A549 (cell line): ENCODE measurements at places on chromosomes 3 and 15. TPM values are rescaled to one million over a fixed set of nuclear protein-coding genes. Genes with fewer than 3 reads are reported as not detected.
A peak's percentile ranks its signal among the peaks of the same experiment; 100 is the strongest.

PRR20G gene
- polyA plus RNA-seq: not detected in 3 replicates

DNA sequence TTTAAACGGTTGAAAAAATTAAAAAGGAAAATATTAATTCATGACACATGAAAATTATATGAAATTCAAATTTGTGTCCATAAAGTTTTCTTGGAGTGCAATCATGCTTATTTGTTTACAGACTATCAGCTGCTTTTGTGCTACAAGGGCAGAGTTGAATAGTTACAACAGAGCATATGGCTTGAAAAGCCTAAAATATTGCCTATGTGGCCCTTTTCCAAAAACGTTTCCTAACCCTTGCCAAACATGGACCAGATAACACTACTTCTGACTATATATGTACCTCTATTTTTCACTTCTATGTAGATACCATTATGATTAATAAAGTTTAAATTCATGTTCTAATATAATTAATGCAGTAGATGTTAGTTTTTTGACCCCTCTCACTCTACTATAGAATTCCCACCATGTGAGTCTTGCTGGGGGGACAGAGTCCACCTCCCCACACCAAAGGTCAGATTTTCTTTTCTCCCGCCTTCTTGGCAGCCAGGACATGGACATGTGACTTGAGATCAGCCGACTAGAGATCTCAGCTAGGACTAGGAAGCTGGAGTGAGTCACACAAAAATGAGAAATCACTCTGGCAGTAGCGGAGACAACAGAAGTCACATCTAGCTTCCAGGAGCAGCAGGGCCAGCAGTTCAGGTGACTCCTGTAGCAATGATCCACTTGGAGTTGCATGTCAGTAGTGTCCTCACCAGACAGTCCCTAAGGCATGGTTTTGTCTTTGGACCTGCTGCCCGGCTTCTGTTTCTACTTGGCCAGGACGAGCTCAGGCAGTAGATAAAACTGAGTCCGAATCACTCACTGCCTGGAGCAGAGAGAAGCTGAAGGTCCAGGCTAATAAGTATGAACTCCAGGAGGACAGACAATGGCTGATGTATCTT is 22.4 kb downstream of the CIAO2A start:
- peak; percentile 60 for DNase-seq

DNA sequence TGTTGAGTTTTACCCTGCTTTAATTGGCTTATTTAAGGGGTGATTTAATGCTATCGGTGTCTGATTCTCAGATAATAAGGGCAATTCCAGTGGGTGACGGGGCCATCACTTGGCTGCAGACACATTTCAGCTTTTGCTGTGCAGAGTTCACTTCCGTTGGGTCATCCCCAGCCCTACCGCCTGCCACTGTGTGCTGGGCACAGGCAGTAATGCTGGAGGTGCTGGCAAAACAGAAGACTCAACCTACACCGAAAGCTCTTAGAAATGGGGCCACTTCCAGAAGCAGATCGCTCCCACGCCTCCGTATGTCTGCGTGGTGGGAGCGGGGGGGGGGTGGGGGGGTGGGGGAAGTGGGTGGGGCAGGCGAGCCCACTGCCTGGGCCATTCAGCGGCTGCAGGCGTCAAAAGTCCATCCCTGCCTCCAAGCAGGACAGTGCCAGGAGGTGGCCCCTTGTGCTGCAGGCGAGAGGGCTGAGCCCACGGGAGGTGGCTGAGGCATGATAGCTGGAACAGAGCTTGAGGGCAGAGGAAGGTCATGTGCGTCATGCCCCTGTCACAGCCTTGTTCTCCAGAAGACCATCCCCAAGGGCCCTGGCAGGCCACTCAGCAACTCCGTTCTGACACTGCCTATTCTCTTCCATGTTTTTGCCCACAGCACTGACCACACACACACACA is 128.3 kb downstream of the ATP10A start:
- DNase-seq: no peak

GRCh38 chr3:161020256-161020655 is 84.9 kb downstream of the B3GALNT1 start:
- DNase-seq: no peak
